ENCODE measurements at places on chromosomes 6 and 20.

GRCh38 chr6:50007819-50008218 is 14.0 kb downstream of the DEFB110 start:
- DNase-seq: no peak
- no peaks in the 10 kb centered on the region for H3K27me3 ChIP-seq
- H3K36me3 ChIP-seq: no peaks in the 10 kb centered on the region
- H3K4me3 ChIP-seq: no peak overlapping the region
- H3K4me1 ChIP-seq: no peaks in the 10 kb centered on the region

DNA sequence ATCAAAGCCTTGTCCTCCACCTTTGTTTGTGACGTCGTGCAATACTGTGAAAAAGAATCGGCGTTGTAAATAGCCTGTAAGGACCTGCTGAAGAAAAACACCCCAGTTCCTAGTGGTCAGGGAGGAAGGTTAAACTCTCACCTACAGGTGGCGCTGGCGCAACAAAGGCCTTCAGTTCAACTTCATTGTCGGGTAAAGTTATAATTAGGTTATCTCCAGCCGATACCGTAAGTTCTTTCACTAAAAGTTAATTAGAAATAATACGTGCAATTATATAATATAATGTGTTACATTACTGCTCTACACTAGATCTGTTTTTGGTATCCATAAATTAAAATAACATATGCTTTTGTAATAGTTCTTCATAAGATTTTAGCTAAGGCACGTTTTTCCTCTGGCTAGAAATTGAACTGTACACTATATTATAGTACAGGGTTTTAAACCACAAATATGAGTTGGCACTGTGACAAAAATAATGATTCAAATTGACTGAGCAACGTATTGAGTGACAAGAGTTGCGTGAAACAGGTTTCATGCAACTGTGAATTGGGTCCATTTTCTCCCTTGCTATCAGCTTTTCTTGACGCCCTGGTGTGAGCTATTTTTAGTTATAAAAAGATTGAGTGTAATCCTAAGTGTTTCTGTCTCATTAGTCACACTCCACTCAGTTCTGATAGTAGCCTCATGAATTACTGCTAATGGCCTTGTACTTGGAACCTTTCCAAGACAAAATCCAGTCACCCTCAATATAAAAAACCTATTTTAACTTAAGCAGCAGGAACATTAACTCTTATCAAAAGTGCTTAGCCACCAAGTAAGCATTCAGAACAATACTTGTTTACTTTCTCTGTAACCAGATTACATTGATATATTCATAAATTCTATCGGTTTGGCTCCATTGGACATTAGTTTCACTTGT is 62.3 kb downstream of the KIAA0319 start:
- DNase-seq: peak; percentile 88
- no peak overlapping the region for H3K27ac ChIP-seq
- H3K4me3 ChIP-seq: no peak overlapping the region
- peaks cover 3% of the 10 kb centered on the region for H3K4me1 ChIP-seq
- H3K36me3 ChIP-seq: no peaks in the 10 kb centered on the region

DNA sequence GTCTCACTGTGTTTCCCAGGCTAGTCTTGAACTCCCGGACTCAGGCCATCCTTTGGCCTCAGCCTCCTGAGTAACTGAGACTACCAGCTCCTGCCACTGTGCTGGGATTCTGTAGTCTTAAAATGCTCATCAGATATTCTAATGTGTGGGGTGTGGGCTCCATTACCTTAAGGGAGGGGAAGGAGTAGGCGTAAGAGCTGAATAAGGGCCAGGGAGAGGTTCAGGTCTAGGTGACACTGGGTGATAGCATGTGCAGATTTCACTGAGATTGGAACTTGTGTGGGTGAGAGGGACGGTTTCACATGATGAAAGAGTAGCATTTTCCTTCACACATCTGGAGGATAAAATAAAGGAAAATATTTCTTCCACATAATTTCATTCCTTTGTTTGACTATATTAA is 8.5 kb downstream of the AKAP12 start:
- peaks cover 8% of the 10 kb centered on the region for H3K4me1 ChIP-seq
- DNase-seq: no peak
- peaks cover 20% of the 10 kb centered on the region for H3K27me3 ChIP-seq
- H3K36me3 ChIP-seq: no peaks in the 10 kb centered on the region
- no peak overlapping the region for H3K27ac ChIP-seq

DNA sequence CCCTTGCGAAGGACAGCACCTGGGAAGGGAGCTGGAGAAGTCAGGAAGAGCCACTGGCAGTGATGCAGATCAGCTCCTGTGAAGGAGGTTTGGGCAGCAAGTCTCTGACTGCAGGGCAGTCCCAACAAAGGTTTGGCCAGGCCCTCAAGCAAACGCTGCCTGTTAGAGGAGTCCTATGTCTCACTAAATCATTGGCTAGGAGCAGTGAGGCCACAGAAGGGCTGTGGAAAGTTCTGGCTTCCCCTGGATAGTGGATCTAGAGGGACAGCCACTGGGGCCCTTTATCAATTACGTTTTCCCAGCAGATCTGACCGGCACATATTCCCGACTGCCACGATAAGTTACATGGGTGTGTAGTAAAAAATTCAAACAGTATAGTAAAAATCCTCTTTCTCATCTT is 2.5 kb downstream of the TTPAL start:
- no peak overlapping the region for H3K27ac ChIP-seq
- H3K4me3 ChIP-seq: no peak overlapping the region
- H3K36me3 ChIP-seq: peaks cover 12% of the 10 kb centered on the region
- no peak for DNase-seq

DNA sequence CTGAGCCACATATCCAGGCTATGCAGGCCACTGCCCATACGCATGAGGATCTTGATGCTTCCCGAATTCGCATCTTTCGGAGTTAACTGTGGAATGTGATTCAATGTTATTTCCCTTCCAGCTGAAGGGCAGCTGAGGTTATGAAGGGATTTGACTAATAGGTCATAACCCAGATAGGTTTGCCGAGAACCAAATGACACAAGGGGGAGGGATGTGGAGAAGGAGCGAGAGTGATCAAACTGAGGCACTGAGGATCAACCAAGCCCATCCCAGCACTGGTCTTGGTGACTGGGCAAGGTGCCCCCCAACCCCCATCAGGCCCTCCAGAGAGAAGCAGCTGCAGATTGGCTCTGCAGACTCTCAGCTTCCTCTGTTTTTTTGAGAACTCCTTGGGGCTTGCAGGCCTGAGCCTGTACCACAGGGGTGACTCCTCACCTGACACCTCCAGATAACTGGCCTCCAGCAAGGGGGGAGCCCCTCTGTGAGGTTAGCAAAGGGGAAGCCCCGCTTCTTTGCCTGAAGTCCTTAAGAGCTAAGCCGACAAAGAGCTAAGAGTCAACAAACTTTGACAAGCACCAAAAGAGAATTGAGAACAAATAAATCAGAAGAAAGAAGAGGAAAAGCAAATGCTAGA is 185.9 kb downstream of the PDE7B start:
- DNase-seq: peak; percentile 84
- peak overlapping the region; percentile 18 for H3K27ac ChIP-seq
- peaks cover 19% of the 10 kb centered on the region for H3K4me1 ChIP-seq

DNA sequence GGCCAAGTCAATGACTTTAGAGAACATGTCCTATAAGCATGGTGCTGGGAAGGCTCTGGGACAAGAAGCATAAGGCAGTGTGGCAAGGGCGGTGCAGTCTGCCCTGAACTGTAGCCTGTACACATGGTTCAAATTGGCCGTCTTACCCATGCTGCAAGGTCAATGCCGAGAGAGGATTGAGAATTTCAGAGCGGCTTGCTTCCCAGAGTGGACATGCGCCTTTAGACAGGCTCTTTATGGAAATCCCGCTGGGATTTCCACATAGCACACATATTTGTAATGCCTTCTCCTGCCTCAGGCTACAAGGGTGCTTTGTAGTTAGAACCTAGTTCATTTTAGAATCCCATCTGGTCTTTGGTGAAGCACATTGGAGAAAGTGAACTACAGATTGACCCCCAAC is 36.1 kb upstream of the CEP162 start:
- no peak overlapping the region for H3K27ac ChIP-seq
- no peaks in the 10 kb centered on the region for H3K36me3 ChIP-seq
- no peak overlapping the region for H3K4me3 ChIP-seq
- no peak for DNase-seq

Data from activated CD8-positive, alpha-beta T cell treated with anti-CD3 and anti-CD28 coated beads for 36 hours (primary cell).